ENCODE measurements at places on chromosomes 12 and 14.
A peak's percentile ranks its signal among the peaks of the same experiment; 100 is the strongest.

DNA sequence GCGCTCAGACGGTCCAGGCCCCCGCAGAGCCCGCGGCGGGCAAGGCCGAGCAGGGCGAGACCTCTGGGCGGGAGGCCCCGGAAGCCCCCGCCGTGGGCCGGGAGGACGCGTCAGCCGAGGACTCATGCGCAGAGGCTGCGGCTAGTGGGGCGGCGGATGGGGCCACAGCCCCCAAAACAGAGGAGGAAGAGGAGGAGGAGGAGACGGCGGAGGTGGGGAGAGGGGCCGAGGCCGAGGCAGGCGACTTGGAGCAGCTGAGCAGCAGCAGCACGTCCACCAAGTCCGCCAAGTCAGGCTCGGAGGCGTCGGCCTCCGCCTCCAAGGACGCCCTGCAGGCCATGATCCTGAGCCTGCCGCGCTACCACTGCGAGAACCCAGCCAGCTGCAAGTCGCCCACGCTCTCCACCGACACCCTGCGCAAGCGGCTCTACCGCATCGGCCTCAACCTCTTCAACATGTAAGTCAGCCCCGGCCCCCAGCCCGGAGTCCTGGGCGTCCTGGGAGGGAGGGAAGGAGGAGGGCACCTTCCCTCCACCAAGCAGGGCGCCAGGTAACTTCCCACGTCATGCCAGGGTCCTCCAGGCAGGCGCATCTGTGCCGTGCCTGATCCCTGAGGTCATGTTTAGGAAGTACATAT is 72.4 kb downstream of the IQSEC3 start:
- DNase-seq = peak; percentile 45

DNA sequence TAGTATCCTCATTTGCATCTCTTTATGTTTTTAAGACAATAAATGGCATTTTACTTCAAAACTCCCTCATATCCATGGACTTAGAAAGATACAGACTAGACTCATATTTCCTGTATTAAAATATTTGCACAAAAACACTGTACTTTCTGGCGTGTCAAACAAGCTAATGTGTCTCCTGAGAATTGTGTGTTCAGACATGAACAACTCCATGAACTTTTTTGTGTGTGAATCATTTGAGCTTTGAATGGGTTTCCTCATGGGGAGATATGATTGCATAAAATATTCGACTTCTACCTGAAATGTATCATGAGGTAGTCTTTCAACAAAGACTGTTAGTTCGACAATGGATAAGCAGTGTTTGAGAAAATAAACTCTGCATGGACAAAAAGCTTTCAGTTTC is 58.8 kb downstream of the TMEM30B start:
- DNase-seq = no peak

- no peak for DNase-seq
These were observed 194.1 kb downstream of the MON2 start for GRCh38 chr12:62660756-62661155.

DNA sequence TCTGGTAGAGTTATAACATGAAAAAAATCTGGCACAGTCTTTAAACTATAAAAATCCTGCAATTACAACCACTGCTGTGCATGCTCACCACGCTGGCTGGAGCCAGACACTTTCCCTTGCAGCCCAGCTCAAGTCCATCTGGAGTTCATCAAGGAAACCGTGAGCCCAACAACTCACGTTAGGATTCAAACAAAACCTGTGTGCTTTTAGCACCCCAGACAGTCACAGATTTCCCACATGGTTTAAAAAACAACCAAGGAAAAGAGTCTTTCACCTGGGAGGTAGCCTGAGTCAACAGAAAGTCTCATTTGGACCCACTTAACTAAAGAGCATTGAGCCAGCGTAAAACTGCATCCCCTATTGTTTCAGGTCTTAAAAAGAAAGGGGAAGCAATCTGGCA is 4.7 kb downstream of the LRIG3 start:
- DNase-seq = no peak

GRCh38 chr14:104800771-104801519 is at the start of gene ZBTB42:
ZBTB42 (plus strand) TSS chr14:104801101; CDS start chr14:104801198, 97 bp downstream.
- DNase-seq = peak; percentile 69

DNA sequence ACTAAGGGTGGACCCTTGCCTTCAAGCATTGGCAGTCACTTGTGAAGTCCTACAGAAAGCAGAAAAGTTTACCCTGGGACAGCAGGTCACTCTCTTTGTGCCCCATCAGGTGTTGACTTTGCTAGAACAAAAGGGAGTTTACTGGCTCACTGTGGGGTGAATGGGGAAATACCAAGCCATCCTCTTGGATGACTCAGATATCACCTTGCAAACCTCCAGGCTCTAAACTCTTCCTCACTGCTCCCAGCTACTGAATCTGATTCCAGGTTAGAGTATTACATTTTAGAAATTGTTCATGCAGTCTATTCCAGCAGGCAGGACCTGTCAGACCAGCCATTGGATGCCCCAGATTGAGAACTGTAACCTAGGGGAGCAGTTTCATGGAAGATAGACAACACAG is 7.3 kb upstream of the EDDM3B start:
- DNase-seq = no peak

- no peak for DNase-seq
These were observed 2.1 kb upstream of the SLC16A7 start for GRCh38 chr12:59593761-59594160.

GRCh38 chr14:24874514-24875202 is 175.3 kb downstream of the STXBP6 start:
- no peak for DNase-seq
